Retinal pigment epithelial cell (primary cell): ENCODE measurements at places on chromosomes 11 and 22.

DNA sequence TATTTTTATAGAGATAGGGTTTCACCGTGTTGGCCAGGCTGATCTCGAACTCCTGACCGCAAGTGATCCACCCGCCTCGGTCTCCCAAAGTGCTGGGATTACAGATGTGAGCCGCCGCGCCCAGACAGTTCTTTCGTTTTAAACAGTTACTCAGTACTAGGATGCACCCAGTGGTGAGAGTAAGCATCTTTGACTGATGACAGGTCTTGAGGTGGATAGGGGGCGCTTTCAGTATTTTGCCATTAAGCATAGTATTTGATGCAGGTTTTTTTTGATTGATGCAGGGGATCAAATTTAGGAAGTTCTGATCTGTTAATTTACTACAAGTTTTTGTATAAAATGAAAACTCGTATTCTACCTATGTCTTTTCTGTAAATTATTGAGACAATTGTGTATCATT, 13.2 kb upstream of the TRIM34 start:
- DNase-seq: no peak

DNA sequence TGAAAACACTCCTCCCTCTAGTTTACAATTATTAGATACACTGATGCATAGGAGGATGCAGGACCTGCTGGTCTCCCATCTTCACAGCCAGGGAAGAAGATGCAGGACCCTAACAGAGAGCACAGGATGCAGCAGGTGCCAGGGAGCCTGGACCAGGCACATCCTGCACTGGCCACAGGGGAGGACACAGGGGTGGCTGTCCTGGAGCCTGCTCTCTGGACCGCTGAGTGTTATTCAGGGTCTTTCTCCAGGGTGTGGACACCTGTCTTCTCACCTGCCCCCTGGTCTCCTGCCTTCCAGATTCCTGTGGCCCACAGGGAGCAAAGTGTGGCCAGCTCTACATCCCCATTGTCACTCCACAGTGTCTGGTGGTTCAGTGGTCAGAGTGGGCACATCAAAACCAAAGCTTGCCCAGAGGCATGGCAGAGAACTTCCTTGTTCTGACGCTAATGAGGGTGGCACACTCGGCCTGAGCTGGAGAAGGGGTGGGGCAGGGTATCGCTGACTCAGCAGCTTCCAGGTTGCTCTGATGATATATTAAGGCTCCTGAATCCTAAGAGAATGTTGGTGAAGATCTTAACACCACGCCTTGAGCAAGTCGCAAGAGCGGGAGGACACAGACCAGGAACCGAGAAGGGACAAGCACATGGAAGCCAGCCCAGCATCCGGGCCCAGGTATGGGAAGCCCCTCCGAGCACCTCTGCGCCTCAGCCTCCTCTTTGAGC, at the start of gene APOBEC3A:
Gene APOBEC3A (plus strand): TSS at position 564 of the 725 bp plus-strand sequence. CDS start 83 bp downstream, at position 647.
- no peak for DNase-seq

DNA sequence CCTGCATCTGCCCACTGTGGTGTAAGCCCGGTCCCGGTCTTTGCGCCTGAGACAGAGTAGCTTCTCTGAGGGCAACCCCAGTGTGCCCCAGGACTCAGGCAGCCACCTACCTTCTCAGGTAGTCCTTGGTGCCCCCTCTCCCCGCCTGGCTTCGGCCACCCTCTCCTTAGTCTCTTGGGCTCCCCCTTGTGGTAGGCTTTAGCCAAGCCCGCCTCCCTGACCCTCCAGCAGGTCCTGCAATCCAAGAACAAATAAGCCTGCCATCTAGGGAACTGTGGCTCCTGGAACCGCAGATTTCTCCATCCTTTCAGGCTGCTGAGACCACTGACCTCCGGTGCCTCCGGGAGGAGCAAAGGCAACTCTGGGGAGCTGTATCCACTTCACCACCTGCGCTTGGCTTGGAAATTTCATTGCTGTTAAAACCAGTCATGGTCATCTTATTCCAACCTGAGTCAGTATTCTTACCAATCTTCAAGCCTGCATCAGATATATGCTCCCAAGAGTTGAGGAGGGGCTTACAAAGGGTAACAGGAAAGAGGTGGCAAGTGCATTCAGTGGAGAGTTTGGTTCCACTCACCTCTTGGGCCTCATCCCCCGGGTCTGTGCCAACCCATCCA, 52.8 kb upstream of the TENM4 start:
- DNase-seq: no peak

GRCh38 chr11:27904358-27905055, 203.4 kb downstream of the KIF18A start:
- DNase-seq: no peak

DNA sequence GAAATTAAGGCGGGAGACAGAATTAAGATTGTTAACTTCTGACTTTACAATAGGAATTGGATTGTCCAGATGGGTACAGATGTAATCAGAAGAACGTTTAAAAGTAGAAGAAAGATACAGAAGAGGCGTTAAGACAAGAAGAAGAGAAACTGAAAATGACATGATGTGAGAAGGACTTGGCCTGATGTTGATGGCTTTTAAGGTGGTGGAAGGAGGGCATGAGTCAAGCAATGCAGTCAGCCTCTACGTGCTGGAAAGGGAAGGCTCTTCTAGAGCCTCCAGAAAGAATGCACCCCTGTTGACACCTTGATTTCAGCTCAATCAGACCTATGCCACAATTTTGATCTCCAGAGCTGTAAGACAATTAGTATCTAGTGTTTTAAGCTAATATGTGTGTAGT, 466.9 kb upstream of the LRRC4C start:
- no peak for DNase-seq
